ENCODE measurements at places on chromosomes 7 and 10.
A peak's percentile ranks its signal among the peaks of the same experiment; 100 is the strongest.

- DNase-seq, result peak; percentile 15
These were observed 123.9 kb downstream of the LRRC4 start for GRCh38 chr7:127907110-127908040.

DNA sequence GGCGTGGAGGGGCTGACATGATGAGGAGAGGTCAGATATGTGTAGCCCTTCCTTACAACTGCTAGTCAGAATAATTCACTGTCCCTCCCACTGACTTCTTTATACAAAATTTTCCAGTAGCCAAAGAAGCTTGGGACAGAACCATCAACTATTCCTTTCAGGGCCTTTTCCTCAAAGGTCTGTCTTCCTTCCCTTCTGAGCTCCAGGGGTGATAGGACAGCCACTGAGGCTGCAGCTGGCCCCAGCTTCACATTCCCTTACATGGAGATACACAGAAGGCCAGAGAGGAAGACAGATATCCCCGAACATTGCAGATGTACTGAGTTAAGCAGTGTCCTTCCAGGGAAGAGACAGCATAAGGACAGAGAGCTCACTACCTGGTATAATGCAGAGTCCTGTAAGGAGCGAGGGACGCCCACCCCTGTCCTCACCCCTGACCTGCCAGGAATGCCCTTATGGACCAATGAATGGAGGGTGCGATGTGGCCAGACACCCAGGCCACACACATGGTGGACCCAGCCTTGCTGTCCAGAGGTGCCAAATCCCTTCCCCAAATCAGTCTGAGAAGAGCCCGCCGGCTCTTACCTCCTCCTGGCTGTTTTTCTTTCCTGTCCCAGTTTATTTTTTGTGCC is 754.7 kb downstream of the GRID1 start:
- no peak for DNase-seq

DNA sequence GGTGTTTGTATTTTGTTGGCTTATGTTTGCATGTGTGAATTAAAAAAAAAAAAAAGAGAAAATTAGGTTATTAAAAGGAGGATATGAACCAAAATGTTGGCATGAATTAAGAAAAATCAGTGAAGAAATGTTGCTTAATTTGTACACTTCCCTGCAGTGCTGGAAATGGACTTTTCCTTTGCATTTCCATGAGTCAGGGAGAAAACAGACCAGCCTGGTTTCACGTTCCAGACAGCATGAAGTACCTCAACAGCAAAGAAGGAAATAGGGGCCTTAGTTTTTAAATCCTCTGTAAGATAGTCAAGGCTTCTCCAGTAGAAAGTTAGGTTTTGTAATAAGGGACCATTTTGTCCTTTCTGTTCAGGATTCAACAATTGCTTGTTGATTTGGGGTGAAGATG is 159.7 kb downstream of the CELF2 start:
- DNase-seq, result no peak

GRCh38 chr7:121351682-121352081 is 22.9 kb downstream of the WNT16 start:
- DNase-seq, result no peak
